ENCODE measurements at places on chromosomes 12 and 14.
A peak's percentile ranks its signal among the peaks of the same experiment; 100 is the strongest.

DNA sequence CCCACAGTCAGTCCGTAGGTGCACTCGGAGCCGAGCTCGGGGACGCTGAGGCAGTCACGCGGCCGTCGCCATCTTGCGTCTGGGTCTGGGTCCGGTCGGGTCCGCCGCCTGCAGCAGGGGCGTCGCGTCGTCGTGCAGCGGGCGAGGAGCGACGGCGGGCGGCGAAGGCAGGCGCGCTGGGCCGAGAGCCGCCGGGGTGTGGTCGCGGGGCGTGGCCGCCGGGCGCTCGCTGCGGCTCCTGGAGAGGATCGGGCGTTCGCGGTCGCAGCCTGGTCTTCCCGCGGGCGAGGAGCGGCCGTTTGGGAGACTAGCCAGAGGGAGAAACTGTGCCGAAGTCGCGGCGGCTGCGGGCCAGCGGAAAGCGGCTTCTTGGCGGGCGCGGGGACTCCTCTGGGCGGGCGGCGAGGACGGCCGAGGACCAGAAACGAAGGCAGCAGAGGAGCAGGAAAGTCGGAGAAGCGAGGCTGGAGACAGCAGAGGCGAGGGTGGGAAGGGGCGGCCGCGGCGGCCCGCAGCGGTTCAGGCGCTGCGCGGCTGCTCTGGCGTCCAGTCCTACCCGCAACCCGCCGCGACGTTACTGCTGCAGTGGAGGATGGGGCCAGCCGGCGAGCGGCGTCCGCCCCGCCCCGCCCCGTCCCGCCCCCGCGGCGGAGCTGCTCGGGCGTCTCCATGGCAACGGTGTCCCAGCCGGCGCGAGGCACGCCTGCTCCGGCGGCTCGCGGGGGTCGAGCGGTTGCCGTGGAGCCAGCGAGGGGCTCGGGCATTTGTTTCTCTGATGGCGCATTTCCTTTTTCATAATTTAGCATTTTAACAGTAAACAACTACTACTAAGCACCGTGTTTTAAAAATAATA is at the start of gene PNMA1:
Gene PNMA1, minus strand, starts transcription at position 582 of the 853 bp plus-strand sequence. CDS start 745 bp downstream, outside the sequence.
- peak; percentile 82 for DNase-seq

DNA sequence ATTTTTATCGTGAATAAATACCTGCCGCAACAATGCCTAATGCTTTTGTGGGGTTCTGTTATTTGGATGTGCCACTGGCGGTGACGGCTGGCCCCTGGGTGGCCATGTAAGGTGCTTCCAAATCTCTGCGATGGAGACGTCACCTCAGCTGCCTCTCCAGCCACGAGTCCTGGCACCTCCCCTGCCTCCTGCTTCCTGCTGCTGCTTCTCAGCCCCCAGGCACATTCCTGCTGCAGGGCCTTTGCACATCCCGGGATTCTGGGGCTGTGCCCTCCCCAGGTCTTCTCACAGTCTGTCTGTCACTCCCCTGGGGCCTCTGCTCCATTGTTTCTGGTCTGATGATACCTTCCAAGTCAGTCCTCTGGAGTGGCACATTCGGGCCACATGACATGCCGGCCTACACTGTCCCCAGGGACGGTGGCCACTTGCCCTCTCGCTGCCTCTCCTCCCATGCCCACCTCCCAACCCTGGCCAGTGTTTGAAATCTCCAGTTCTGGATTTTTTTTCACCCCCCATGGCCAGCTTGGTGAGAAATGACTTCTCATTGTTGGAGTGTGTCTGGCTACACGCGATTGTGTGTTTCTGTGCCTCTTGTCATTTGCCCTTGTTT is 151.8 kb downstream of the KIF26A start:
- DNase-seq: no peak

DNA sequence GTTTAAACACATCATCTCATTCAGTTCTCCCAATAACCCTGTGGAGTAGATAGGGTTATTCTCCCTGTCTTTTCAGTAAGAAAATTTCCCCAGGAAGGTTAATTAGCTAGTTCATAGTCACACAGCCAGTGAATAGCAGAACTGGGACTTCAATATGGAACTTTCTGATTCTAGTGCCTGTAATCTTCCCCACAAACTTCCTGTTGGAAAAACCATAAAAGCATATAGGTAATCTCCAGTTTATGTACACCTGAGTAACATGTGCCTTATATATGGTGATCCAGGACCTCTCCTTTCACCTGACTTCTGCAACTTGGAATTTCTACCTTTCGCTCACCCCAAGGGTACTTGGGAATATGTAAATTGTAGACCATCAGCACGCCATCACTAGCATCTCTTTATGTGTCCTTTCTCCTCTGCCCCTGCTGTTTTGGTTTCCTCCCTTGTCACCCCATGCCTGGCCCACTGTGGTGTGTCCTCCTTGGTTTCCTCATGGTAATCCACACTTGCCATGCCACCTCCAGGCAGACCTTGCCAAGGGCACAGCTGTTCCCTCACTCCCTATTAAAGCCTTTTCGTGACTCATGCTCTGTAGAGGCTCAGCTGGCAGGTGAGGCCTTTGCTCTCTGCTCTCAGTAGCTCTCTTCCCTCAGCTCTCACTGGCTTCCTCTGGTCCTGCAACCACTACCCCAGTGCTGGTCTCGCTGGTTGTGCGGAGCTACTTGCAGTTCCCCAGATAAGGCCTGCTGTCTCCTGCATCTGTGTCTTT is 16.7 kb downstream of the TBC1D30 start:
- no peak for DNase-seq

DNA sequence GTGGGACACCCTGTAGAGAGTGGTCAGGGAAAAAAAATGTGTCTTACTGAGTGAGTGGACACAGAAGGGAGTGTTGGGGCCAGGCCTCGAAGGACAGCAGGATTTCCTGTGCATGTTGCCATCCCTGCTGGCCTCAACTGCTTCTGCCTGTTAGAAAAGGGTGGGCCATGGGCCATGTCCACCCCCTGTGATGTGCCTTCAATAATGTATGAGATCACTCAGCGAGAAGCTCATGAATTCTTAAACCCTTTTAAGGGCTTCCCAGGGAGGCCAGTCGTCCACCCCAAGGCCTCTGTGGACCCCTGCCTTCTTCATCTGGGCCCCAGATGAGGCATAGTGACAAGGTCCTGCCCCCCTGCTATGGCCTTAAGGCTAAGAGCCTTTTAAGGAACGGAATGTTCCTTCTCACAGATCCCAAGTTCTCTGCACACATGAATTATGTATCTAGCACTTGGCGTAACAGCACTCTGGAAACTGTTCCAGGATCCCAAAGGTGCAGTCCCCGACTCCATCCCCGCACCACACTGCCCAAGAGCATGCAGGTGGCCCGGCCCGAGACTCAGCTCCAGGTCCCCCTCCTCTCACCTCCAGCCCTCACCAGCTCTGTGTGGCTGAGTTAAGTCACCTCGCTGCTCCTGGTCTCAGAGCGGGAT is 8.9 kb upstream of the C14orf132 start:
- DNase-seq: no peak
